ENCODE measurements at places on chromosomes 7 and 10.

DNA sequence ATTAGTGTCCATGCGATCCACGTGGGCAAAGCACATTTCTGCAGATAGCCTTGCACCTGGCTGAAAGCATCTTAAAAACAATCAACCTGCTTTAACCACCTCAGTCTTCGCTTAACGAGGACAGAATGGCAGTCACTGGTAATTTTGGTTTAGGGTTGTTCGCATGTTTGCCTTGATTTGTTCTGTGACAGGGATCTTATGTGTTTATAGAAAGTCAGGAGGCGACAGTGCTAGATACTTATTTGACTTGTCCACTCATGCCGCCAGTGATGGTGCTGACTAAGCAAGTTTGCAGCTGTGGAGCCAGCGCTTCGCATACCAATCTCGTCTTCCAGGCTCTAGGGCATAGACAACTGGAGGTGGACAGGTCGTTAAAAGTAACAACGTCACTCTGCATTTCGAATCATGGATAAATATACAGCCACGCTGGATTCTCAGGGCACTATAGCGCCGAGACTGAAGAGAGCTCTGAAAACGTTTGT lies 1.2 kb upstream of the TMEM243 start:
- no peak for DNase-seq

DNA sequence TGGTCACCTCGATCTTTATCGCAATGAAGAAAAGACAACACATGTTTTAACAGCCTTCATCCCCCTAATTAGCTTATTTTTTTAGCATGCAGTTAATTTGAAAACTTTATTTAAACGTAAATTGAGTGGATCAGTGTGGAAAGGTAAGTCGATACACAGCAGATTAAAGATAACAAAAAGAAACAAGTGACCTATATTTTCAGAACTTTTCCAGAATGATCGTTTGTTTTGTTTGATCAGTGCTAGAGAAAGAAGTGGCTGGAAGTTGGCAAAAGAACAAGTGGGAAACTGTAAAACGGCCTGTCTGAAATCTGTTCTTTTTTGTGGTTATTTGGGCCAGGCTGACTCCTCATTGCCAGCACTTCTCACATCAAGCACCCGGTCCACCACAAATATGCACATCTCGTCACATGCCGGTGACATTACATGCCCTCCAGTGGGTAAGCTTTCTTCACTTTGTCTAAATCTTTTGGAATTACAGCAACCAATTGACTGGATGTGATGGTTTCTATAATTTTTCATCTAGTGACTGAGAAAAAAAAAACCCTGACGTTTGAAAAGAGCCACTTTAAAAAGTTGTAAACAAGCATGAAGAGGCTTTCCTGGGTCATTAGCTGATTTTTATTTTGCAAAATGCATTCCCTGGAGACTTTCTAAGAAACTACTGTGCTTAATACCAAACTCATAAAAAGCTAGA lies 33.2 kb downstream of the C7orf33 start:
- peak; percentile 27 for DNase-seq

DNA sequence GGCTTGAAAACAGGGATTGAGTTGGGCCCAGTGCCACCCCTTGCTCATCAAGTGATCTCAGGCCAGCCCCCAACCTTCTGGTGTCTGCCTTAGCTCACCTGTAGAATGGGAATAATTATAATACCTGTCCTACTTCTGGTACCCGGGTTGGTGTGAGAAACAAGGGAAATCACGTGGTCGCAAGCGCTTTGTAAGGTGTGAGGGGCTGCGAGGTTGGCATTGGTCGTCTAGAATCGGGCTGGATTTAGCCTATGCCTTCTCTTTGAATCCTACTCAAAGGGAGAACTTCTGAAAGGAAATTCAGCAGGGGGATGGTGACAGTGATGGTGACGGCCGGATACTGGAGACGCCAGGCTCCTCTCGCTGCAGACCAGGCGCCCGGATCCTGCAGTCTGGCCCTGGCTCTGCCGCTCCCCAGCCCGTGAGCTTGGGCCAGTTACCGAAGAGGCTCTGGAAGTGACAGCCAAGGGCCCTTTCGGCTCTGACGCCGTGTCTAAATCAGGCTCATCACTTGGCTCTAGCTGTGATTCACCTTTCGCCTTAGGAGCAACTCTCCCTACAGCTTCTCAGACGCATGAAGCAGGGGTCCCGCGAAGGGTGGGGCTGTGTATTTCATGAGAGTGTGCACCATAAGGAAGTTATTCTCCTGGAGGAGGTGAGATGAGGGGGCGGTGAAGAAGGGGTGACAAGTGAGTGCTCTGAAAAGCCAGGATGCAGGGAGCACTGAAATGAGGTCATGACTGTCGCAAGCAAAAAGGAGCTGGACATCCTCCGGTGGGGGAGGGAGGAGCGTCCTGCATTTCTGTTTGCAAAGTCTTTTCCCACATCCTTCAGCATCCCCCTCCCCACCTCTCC lies 4.0 kb upstream of the CREB5 start:
- no peak for DNase-seq

GRCh38 chr7:133873631-133874030 lies 253.5 kb upstream of the LRGUK start:
- DNase-seq, result no peak

- no peak for DNase-seq
Measured at GRCh38 chr10:19902456-19902855, 86.2 kb downstream of the PLXDC2 start.

DNA sequence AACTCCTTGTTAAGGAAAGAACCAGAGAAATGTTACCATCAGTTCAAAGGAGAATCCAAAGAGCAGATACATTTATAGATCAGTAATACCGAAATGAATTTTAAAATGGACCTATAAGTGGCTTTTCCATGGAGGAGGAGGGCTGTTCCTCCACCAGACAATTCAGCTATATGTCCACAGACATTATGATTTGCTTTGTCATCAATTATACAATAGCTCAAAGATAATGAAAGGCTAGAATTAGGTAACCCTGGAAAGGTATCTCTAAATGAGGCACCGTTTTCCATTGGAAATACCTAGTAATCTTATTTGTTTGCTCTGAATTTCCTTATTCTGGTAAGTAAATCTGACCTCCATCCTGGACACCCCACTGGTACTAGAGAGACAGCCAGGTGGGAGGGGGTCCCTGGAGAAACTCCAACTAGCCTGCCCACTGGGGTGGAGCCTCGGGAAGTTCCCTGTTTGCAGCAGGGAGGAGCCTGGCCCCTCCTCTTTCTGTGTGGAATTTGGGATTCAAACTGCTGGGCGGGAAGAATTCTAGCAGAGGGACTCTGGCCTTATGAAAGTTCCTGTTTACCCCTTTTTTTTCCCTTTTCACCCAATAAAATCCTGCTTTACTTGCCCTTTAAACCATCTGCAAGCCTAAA lies 218.0 kb downstream of the PHF14 start:
- DNase-seq, result no peak

DNA sequence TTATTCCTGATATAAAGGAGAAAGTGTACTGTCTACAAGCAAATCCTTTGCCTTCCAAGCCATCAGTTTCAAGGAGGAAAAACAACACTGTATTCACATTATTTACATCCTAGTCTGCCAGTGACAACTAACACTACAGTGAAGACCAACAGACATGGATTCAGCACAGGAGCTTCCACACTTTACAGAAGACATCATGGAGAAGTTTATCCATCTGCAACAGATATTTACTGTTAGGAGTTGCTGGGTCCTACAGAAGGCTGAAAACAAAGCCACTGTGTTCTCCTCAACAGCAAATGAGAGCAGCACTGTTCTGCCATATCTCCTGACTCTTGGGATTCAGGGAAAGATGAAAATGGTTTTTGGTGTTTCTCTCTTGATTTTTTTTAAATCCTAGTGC lies 31.9 kb downstream of the NAPEPLD start:
- DNase-seq, result no peak

DNA sequence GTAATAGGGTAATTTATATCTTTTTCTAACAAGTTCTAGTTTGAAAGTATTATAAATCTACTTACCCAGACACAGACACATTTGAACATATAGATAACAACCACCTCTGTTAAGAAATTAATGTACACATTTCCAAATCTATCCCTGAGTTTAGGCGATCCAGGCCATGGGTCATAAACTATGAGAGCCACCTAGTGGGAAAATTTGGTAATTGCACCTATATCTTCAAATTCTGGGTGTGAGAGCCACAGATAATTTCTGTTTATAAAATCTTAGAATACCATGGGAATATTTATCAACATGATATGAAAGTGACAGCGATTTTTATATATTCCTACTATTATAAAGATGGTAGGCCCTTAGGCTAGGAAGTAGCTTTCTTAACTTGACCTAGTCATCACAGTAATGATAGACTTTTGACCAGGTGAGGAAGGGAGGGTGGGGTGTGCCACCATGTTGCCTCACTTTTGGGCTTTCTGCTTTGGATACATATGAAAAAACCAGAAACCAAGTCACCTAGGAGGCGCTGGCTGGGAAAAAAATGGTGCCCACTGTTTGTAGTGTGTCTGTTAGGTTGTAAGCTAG lies 8.0 kb upstream of the EPHA1 start:
- no peak for DNase-seq

GRCh38 chr10:92999191-92999590 lies 61.4 kb upstream of the CYP26C1 start:
- DNase-seq, result no peak

GRCh38 chr7:39088730-39089593 lies 111.3 kb downstream of the POU6F2 start:
- DNase-seq, result no peak

DNA sequence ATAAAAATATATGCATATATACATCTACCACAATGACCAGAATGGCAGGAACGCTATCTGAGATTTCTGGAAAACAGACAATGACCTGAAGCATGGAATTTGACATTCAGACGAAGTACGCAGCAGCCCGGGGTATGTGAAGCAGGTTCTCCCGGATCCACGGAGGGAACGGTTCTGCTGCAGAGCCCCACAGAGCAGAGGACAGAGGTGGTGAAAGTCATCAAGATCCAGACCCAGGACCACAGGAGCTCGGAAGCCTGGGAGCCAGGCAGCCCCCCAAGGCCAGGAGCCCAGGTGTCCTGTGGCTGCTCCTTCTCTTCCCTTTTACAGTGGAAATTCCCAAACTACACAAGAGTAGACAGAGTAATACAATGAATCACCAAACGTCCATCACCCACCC lies 42.1 kb upstream of the DNAAF5 start:
- no peak for DNase-seq

DNA sequence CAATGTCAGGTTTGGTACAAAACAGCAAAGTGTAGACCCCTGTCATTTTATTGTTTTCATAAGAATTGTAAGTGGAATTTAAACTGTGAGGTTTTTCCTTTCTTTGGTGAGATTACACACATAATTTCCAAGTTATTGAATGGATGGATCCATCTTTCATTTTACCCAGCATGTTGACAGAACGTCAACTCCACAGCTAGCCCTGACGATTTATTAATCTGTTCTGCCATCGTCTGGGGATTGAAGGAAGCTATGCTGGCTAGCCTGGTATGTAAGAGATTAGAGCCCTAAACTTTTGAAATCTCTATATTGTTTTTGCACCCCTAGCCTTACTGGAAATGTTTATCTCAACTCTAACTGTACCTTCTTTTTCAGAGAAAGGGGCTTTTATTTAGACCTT lies 8.6 kb downstream of the WNT16 start:
- peak; percentile 6 for DNase-seq

DNA sequence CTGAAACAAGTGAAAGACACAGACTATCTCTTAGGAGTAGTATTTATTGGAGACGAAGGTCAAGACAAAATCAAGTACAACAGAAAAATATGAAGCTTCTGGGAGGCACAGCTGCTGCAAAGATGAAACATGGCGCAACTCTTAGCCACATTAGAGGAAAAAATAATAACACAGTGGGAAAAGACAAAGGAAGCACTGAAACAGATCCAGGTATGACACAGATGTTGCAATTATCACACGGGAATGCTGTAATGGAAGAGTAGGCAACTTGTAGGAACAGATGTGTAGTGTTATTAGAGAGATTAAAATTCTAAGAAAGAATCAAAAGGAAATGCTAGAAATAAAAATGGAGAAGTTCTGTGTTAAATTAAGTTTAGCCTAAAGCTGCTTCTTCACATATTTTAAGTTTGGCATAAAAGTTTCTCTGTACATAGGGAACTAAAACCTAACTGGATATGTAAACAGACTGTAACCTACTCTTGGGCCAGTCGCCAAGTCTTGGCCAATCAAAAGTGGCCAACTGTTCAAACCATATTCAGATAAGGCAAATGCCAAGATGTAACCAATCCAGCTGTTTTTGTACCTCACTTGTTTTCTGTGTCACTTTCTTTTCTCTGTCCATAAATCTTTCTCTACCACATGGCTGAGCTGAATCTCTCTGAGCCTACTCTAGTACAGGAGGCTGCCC lies 1132.0 kb upstream of the LRRTM3 start:
- DNase-seq, result no peak

- DNase-seq, result no peak
Measured at GRCh38 chr10:127012071-127012768, 107.0 kb downstream of the DOCK1 start.

GRCh38 chr7:151491859-151492258 lies 27.8 kb downstream of the RHEB start:
- DNase-seq, result no peak

DNA sequence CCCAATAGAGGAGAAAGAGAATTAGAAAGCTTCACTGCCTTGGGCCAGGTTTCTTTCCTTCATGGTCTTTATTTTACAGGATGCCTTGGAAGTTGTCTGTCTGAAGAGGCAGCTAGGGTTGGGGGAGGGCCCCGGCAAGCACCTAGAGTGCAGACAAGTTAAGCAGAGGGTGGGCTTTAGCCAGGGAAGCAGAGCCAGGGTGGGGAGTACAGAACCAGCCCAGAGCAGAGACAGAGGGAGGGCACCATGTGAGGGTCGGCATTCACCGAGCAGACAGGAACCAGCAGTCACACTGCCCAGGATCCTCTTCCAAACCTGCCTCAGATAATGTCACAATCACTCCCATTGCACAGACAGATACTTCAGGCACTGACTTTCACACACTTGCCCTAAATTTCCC lies 75.9 kb downstream of the ADARB2 start:
- DNase-seq, result no peak

- no peak for DNase-seq
Measured at GRCh38 chr7:140312141-140312846, 86.0 kb downstream of the SLC37A3 start.

GRCh38 chr10:106930751-106931150 lies 233.8 kb downstream of the SORCS1 start:
- no peak for DNase-seq

- DNase-seq, result no peak
Measured at GRCh38 chr10:127216786-127217185, 20.4 kb upstream of the INSYN2A start.

GRCh38 chr7:66754541-66754940 lies 14.0 kb downstream of the RABGEF1 start:
- no peak for DNase-seq

DNA sequence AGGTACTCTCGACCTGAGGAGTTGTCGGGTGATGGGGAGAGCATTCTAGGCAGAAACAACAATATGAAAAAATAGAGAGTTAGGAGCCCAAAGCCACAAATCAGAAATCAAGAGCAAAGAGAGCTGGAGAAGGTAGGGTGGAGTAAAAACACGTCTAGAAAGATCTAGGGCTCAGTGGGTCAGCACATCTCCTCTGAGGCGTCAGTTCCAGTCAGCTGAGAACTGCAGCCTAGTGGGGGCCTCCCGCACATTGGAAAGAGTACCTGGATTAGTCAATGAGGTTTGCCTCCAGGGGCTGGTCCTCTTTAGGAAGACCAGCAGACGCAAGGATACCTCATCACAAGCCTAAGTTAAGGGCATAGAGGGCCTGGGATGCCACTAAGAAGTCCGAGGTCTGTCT lies 113.2 kb upstream of the LANCL2 start:
- DNase-seq, result no peak
